Kidney (tissue), 22 donors: ENCODE measurements at places on chromosomes 13 and 19. TPM values are rescaled to one million over a fixed set of nuclear protein-coding genes. Genes with fewer than 3 reads are reported as not detected.

DNA sequence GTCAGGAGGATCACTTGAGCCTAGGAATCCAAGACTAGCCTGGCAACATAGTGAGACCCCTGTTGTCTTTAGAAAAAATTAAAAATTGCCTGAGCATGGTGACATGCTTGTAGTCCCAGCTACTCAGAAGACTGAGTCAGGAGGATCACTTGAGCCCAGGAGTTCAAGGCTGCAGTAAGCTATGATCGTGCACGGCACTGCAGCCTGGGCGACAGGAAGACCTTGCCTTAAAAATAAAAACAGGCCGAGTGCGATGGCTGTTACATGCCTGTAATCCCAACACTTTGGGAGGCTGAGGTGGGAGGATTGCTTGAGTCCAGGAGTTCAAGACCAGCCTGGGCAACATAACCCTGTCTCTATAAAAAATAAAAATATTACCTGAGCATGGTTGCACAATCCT, 5.4 kb downstream of the HNRNPUL1 start:
- H3K27me3 ChIP-seq: no peaks in the 10 kb centered on the region
- H3K27ac ChIP-seq: no peak overlapping the region
- DNase-seq: no peak
- H3K4me1 ChIP-seq: no peaks in the 10 kb centered on the region
- peaks cover 57% of the 10 kb centered on the region for H3K36me3 ChIP-seq
- H3K4me3 ChIP-seq: no peak overlapping the region

- peaks cover 7% of the 10 kb centered on the region for H3K36me3 ChIP-seq
- peak; percentile 58 for DNase-seq
- H3K4me1 ChIP-seq: no peaks in the 10 kb centered on the region
- H3K27me3 ChIP-seq: no peaks in the 10 kb centered on the region
- peak overlapping the region; percentile 37 for H3K4me3 ChIP-seq
- peak overlapping the region; percentile 100 for H3K27ac ChIP-seq
Measured at GRCh38 chr19:3404324-3405260, 38.2 kb downstream of the NFIC start.

Gene SULT2A1
- not detected for total RNA-seq

Gene KCNJ14
- total RNA-seq: 1.0 TPM
